ENCODE measurements at places on chromosomes 1 and 21.

DNA sequence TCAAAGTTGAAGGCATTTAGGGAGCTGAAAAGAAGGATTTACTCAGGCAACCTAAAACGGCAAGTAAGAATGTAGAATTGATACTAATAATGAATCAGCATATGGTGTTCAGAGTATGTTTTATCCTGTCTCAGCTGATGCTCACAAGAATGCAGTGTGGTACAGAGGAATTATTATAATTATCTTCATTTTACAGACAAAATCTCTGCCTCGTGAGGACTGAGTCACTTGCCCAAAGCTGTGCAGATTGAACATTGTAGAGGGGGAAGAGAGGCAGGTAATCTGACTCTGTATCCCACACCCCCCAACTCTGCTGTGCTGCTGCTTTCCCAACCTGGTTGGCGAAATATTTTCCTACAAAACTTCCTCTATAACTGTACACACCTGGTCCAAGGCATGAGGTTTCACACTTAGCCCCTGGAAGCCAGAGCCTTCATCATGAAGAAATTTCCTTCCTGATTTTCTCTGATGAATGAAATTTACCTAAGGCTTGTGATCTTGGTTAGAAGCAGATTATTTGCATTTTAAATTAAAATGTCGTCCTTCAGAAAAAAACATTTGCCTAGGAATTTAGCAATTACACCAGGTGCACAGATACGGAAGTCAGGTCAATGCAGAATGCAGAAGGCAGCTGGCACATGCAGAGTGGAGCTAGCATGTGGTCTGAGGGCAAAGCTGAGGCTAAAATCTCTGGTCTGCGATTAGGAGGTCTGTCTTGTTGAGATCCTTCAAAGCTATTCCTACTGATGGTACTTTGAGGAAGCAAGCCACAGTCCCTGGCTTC is 52.8 kb downstream of the DPT start:
- no peak for DNase-seq

GRCh38 chr1:174815036-174815435 is 184.7 kb upstream of the CACYBP start:
- DNase-seq, result no peak

DNA sequence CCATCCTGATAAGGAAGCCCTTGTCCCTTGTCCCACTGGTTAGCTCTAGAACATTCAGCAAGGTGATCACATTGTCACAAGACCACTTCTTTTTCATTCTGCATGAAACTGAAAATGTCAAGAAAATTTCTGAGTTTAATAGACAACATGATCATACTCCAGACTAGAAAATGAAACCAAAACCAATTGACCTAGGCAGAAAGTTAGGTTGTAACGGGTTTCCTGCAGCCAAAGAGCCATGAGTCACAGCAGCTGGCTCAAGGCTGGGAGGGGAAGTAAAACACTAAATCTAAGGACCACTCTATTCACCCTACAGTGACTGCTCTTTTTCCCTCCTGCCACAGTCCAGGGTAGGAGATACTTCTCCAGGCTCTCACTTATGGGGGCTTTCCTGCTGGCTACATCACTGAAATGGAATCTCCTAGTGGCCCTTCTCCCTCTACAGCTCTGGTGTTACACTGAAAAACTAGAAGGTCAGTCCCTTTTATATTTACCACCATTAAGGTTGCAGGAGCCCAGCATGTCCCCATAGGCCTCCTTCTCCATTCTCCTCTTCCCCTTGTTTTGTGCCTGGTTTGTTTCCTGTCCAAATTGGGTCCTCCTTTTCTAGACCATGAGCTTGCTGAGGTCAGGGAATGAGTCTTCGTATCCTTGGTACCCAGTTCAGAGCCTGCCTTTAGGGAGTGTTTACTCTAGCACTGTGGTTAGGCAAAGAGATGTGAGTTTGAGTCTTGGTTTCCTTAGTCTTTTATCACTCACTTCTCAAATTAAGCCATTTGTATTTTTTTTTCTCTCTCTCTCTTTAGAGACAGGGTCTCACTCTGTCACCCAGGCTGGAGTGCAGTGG is 236.5 kb upstream of the JUN start:
- no peak for DNase-seq

DNA sequence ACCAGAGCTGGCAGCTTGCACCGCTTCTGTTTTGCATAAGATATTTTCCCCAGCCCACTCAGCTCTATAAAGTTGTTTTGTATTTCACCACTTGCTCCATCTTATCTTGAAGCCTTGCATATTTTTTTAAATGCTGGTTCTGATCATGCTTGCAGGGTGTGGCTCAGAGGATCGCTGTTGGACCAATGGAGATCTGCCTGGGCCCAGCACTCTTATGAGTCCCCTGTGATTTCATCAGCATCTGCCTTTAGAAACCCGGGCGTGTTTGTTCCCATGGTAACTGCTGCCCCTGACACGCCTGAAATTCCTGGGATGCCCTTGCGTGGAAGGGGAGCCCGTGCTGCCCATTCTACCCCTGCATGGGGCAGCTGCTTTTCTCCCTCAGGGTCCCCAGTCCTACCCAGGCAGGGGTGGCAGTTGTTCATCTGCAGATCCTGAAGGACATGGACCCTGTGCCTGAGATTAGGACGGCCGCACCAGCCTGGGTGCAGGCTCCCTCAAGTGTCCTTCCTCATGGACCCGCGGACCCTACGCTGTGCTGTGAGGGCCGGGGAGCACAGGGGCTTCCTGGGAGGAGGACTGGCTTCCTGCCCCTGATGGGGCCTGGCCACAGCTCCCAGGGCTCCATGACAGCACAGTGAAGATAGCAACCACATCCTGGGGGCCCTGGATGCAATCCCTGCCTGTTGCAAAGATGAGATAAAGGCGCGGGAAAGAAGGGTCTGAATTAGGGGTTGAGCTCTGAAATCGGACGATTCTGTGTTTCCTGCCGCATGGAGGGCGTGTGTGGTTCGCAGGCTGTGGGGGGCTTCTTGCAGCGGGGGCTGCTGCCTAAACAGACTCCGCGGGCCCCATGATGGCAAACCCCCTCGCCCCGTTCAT is 226.5 kb downstream of the SDCCAG8 start:
- no peak for DNase-seq

DNA sequence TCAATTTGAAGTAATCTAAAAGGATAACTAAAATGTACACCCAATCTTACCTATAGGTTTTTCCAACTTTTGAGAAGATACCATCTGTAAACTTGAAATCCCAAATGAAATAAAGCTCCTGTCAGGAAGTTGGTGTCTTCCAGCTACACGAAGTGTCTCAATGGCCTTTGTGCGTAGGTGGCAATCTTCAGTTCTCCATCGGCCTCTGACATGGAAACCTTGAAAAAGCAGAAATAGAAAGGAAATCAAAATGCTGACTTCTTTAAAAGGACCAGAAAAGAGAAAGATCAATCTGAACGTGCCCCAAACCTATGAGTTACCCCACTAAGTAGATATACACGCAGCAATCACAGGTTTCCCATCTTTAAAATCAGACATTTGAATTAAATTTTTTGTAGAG is 10.0 kb downstream of the MKNK1 start:
- DNase-seq, result no peak

DNA sequence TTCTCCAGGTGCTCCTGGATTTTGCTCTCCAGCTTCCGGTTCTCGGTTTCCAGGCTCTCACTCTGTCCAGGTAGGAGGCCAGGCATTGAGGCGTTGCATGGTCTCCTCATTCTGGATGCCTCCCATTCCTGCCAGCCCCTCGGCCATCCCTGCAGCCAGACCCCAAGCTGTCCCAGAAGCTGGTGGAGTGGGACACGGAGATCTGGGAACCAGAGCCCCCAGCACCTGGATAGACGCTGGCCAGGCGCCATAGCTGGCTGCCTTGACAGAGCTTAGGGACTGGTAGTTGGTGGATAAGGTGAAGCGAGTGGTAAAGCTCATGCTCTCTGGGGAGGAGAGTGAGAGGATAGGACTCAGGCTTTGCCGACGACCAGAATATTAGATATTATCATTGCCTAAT is 29.6 kb downstream of the RAP1A start:
- no peak for DNase-seq

DNA sequence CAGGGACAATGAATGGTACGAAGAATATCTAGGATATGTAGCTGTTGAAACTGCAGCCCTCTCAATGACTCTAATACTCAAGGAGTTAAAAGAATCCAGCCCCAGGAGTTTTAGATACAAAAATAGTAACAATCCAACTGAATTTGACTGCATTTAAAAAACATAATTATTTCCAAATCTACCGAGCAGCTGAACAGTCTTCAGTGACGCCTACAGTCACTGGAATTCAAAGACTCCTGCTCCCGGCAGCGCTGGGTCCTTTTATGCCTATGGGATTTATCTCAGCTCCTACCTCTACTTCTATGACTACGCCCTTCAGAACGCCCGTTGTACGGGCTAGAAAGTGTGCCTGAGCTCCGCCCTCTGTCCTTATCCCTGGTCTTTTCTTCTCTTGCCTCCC is 55.7 kb downstream of the WARS2 start:
- no peak for DNase-seq

- no peak for DNase-seq
Measured at GRCh38 chr1:107499139-107499744, 358.4 kb downstream of the NTNG1 start.

DNA sequence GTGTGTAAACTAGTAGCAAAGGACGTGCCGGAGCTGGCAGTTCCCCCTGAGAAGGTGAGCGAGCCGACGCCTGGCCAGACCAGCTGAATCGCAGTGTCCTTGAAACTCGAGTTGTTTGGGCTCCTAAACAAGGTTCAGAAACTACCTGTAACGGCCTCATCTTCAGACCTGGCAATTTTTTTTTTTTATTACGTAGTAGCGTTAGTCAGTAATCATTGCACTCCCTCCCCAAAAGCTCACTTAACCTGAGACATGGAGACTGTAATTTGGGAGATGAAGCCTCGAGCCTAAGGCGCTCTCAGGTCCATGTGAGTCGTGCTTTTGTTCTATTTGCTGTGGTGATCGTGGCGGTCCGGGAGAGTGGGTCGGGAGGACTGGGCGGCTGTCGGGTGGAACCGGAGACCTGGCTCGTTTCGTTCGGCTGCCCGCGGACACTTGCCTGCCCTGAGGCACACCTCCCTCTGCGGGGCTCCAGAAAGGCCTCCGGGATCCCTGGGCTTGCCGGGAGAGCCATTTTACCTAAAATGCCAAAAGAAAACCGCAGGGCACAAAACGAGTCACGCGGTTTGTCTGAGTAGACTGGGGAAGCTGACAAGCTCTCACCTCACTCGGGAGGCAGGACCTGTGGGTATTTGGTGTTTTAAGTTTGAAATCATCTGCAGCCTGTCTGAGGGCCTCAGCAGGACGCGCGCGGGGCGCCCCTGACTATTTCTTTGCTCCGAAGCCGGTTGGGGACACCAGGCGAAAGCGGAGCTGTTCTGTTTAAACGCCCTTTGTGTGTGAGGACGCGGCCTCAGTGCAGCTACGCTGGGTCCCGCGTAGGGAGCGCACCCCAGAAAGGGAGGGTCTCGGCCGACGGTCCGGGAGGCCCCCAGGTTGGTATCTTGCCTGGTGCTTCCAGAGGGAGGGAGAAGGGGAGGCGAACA is 722 bp downstream of the LHX8 start:
- DNase-seq, result no peak

- DNase-seq, result no peak
Measured at GRCh38 chr1:181413836-181414235, 69.5 kb upstream of the CACNA1E start.

GRCh38 chr1:36638268-36638667 is 155.6 kb upstream of the CSF3R start:
- DNase-seq, result no peak

DNA sequence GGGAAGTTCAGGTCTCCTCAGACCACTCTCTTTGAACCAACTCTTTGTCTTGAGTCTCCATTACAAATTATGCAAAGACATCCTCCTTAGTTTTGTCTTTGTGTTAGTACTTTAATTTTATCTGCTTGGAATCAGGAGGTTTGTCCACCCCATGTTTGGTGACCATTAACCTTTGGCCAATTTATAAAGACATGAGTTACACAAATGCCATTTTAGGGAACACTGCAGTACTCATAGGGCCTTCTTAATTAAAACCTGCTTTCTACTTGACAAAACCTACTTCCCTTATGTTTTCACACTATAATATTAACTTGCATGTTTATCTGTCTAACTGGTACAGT is 7.9 kb upstream of the CDC73 start:
- DNase-seq, result no peak

DNA sequence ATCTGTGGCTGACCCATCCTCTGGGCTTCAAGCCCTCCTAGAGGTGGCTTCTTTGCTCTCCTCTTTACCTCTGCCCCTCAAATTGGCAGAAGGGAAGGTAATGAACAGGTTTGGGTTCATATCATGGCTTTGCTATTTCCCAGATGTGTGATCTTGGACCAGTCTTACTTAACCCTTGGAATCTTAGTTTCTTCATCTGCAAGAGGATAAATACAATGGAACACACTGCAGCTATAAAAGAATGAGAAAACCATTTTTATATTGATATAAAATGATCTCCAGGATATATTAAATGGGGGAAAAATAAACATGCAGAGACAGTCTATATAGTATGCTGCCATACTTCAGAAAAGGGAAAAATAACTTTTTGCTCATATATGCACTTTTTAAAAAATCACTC is 5.6 kb downstream of the GLMP start:
- DNase-seq, result no peak

DNA sequence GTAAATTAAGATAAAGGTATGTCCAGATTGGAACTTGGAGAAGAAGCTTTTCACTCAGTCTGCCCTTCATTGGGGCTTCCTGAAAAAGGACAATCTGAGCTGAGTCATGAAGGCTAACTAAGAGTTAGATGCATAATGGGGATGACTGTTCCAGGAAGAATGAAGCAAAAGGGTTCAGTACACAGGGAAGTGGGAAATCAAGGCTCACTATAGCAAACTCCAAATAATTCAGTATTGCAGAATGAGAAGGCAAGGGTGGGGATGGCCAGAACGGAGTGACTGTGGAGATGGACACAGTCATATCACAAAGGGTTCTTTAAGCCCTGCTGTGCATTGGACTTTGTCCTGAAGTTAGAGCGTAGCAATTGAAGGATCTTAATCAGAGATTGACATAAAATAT is 158.3 kb downstream of the FGGY start:
- no peak for DNase-seq

GRCh38 chr1:50622259-50622658 is 199.0 kb upstream of the DMRTA2 start:
- DNase-seq, result no peak

- no peak for DNase-seq
Measured at GRCh38 chr1:54547601-54548388, at the start of gene ACOT11. TSS of gene ACOT11 (plus strand) at chr1:54548228. CDS start at chr1:54548310, 82 bp downstream.

GRCh38 chr1:201025571-201026002 is 2.1 kb upstream of the KIF21B start:
- no peak for DNase-seq

DNA sequence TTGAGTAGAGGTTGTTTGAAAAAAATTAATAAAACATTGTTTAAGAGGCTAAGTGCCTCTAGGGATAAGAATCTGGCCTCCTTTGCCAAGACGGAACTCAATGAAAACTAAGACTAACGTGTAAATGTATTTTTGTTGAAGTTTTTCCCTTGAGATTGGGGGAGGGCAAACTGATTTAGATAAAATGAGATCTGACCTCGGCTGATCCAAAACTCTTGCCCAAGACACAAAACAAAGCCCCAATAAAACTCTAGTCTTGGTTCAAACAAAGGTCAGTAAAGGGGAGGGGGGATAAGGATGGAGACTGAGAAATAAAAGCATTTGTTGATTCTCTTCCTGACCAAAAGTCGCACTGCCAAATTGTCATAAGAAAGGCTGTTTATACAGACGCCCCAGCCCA is 134.8 kb upstream of the DPT start:
- DNase-seq, result no peak

All from pulmonary artery endothelial cell (primary cell).